ENCODE measurements at places on chromosomes 2 and 18.

GRCh38 chr2:158905784-158906183 lies 62.7 kb upstream of the TANC1 start:
- DNase-seq = no peak

DNA sequence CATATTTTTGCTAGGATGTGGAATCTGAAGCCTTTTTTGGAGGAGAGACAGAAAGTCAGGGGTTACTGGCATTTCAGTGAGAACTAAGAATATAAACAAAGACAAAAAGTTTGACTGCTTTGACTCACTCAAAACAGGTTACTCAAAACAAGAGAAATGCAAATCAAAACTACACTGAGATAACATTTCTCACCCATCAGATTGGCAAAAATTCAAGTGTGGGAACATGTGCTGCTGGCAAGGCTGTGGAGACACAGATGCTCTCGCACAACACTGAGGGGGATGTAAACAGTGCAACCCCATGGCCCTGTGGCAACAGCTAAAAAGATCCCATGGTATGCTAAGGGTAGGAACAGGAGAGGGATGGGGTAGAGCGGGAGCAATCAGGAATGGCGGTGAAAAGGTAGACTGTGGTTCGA lies 86.6 kb downstream of the DTNB start:
- no peak for DNase-seq

DNA sequence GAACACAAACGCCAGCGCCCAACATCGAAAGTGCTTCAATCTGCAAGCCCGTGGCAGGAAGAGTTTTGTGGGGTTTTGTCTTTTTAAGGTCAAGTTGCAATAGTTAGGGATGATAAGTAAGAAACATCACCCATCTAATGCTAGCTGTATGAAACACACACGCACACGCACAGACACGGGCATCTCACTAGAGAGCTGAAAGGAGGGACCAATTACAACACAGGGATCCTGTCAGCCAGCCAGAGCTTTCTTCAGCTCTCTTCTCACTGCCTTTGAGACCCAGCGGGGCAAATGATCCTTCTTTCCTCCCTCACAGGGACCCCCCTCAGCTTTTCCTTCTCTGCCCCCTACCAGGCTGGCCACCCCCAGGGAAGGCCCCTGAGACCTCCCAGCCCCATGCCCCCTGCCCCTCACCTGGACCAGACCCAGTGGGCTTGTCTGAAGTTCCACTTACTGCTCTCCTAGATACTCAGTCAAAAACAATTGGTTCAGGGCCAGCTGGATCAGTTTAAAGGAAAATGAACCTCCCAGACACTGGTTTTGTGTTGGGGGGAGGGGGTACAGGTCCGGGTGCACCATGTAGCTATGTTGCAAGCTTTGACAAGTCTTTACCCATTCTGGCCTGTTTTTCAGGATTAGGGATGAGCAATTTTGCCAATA lies 17.9 kb downstream of the CYP26B1 start:
- DNase-seq = no peak

GRCh38 chr2:146826388-146826787 lies 1018.4 kb upstream of the ACVR2A start:
- DNase-seq = no peak

DNA sequence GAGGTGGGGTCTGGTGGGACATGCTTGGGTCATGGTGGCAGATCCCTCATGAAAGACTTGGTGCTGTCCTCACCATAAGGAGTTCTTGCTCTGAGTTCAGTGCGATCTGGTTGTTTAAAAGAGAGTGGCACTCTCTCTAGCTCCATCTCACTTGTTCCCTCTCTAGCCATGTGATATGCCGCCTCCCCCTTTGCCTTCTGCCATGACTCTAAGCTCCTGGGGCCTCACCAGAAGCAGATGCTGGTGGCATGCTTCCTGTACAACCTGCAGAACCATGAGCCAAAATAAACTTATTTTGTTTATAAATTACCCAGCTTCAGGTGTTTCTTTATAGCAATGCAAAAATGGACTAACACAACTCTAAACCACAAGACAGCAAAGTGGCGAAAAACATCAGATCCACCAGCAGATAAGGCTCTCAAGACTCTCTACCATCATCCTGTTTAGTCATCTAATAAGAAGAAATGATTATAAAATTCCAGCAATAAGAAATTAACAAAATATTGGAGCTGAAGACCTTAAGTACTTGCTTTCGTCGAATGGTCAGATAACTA lies 75.5 kb downstream of the OLA1 start:
- no peak for DNase-seq

- no peak for DNase-seq
Observed at GRCh38 chr2:133072837-133073694, 403.1 kb upstream of the LYPD1 start.

GRCh38 chr2:127943186-127943585 lies 57.4 kb upstream of the AMMECR1L start:
- no peak for DNase-seq

DNA sequence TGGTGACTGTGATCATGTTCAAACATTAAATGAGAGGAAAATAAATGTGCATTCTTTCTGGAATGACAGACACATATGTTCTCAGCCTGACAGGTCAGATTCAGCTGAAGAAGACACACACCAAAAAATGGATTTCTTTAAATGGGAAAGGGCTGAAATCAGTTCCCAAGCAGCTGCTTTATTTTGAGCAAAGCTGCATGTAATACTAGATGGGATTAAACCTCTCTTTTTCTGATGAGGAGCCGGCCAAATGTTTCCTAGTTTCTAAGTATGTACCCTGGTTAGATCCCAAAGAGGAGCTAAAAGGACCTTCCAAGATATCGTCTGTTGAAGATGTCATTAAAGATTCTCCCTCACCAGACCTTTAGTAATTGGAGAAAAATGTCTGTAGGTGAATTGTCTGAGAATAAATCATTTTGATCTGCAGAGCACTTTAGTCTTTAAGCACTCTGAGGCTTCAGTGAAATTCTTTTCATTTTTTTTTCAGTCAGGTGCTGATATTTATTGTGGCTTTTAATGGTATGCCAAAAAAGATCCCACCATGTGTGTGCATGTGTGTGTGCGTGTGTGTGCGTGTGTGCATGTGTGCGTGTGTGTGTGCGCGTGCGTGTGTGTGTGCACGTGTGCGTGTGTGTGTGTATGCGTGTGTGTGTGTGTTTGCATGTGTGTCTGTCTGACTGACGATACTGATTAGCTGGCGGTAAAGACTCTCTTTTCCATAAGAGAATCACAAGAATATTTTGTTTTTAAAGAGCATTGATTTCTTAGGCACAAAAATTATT lies 175.8 kb downstream of the IRS1 start:
- no peak for DNase-seq

GRCh38 chr2:151157000-151157735 lies 104.5 kb downstream of the RBM43 start:
- no peak for DNase-seq

GRCh38 chr2:64114063-64114911 lies 29.9 kb downstream of the PELI1 start:
- no peak for DNase-seq

GRCh38 chr18:79955302-79956075 lies 4.0 kb upstream of the SLC66A2 start:
- no peak for DNase-seq

DNA sequence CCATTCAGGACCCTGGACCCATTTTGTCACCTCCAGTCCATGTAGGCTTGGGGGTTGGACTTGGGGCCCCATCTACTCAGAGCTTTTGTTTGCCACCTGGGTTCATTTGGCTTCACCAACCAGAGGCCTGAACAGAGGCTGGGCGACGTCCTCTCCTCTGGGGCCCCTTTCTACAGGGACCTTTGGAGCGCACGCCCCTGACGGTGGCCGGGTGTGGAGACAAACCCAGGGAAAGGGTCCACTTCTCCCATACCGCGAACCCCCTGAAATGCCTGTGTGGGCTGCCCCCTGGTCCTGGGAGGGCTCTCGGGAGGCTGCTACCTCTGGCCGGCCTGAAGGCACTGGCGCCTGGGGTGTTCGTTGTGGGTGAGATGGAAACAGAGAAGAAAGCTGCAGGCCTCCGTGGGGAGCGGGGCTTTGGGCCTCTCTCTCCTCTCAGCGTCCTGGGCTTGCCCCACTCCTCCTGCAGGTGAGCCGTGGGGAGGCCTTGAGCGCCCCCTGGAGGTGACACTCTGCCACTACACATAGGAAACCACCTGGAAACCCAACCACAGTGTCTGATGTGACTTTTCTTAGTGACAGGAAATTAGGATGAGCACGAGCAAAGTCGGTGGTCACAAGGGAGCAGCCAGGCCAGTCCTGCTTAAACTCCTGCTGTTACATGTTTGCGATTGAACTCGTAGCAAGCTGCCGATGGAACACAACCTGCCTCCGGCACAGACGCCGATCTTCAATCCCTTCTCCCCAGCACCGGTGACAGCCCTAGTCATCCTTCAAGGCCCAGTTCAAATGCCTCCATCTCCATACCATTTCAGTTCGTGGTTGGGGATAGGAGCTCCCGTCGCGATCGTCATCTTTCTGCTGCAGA lies 12.0 kb upstream of the NTSR2 start:
- no peak for DNase-seq

DNA sequence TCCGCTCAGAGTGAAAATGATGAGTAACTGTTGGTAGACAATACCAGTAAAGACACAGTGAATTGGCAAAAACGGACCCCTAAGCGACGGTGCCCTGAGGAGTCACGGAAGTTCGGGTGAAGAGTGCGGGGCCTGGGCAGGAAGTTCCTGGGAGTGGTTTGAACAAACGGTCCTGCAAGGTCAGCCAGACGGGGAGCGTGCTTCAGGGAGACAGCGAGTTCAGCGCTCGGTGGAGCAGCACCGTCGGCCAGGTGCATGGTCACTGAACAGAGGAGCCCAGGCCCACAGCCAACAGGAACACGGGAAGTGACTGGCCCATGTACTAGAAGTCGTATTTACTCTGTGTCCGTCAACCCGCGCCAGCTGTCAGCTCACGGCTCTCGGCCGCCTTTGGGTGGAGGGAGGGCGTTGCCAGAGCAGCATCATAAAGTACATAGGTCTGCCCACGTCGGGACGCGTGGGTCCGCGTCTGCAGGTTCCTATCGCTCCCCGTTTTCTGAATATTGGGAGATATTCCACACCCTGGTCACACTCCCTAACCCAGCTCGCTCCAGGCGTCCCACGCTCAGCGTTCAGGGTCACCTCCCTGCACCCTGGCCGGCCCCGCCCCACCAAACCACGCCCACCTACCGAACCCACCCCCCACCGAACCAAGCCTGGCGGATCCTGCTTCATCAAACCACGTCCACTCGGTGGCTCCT lies 75.6 kb upstream of the UXS1 start:
- peak; percentile 84 for DNase-seq

- DNase-seq = no peak
Observed at GRCh38 chr2:60548311-60548710, 5.1 kb downstream of the BCL11A start.

- no peak for DNase-seq
Observed at GRCh38 chr18:70234667-70235459, 29.4 kb upstream of the RTTN start.

DNA sequence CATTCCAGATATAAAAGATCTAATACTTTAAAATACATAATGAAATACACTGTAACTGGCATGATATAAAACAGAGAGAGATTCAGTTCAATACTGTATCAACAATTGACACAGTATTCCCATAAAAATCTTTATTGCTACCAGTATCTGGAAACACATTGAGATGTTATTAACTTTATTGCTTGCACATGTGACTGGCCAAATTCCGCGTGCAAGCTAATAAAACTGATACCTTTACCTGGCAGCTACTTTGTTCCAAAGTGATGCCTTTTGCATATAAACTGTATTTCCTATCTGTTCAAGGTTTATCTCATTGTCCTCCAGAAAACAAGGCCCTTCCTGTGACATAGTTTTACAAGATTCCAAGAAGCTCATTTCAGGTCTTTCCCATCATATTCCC lies 15.4 kb upstream of the REG1B start:
- no peak for DNase-seq

GRCh38 chr18:46920653-46921052 lies 3.3 kb downstream of the KATNAL2 start:
- DNase-seq = no peak

- DNase-seq = no peak
Observed at GRCh38 chr2:15449556-15450236, 111.4 kb downstream of the NBAS start.

DNA sequence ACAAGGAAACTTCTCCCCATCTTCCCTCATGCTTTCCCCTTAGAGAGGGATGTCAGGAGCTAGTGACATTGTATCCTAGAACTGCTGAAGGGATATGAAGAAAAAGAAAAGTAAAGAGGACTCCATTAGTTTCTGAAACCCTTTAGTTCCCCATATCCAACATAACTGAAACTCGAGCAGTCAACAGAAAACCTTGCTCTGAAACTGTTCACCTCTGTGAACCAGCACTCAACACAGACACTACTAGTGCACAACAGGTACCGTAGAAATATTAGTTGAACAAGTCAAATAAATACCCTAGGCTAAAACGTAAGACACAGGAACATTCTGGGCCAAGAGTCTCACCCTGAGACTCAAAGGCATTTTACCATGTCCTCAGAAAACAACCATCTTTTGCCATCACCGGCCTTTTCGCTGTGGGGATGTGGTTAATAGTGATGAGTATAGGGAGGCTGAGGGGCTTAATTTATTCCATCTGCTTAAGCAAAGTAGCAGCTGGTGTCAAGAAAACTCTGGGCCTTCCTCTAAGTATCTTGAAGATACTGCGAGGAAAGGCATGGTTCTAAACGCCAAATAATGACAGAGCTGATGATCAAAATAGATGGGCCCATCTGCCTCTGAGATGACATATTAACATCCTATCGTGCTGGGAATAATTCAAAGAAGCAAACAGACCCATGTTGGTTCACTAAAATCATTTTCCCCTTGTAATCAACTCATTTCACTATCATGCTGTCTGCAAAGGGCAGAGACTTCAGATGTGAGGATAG lies 156.8 kb downstream of the STK39 start:
- no peak for DNase-seq

- no peak for DNase-seq
Observed at GRCh38 chr2:88628571-88628939, 1.3 kb upstream of the EIF2AK3 start.

- no peak for DNase-seq
Observed at GRCh38 chr2:97957432-97958183, 38.1 kb downstream of the TMEM131 start.

- DNase-seq = no peak
Observed at GRCh38 chr2:162704496-162704895, 134.1 kb downstream of the KCNH7 start.

Measured in Right ventricle myocardium inferior (tissue), 1 donor.